Cardiac septum (tissue), 1 donor: ENCODE measurements at places on chromosomes 2 and 18. TPM values are rescaled to one million over a fixed set of nuclear protein-coding genes. Genes with fewer than 3 reads are reported as not detected.

DNA sequence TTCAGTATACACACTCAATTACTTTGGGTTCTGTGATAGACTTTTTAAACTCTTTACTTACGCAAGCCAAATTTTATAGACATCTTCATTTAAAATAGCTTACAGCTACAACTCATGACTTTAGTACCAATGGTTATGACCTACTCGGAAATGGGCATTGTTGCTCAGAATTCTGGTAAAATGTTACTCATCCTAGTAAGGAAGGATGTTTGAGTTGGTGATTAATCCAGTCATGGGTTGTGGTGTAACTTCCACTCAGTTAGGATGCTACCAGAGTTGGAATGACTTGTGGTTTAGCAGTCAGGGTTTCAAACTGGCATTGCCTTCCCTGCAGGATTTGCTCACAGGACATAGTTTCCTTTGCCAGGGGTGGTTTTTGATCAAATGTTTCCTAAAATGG, 7.4 kb upstream of the NPC1 start:
- no peak for DNase-seq

- no peak for DNase-seq
These were observed 128.5 kb downstream of the RAPGEF4 start for GRCh38 chr2:172864182-172864581.

DNA sequence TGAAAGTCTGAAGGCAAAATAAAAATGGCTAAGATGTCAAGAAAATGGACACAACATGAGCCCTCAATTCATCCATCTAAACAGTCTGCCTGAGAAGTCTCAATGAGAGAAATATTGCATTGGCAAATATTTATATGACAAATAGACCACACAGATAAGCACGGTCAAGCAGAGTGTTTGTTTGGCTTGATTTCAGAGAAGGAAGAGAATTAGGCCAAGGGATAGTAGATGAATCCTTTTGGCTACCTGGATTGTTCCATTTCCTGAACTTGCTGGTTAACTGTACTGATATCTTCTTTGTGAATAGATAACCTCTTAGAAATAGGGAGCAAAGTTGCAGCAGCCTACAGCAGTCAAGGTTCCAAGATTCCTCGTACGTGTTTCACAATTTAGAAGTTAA, 129.6 kb downstream of the RBMS1 start:
- DNase-seq, result no peak

- DNase-seq, result peak; percentile 79
These were observed 15.0 kb upstream of the CTAGE1 start for GRCh38 chr18:22432657-22433137.

GRCh38 chr2:869894-870293, 80.8 kb upstream of the SNTG2 start:
- no peak for DNase-seq

- DNase-seq, result no peak
These were observed 258.5 kb downstream of the TWIST2 start for GRCh38 chr2:239106314-239106908.

NEURL3 gene
- not detected for total RNA-seq

UBXN4 gene
- 65.6 TPM for total RNA-seq

ANO7 gene
- total RNA-seq, result 3.4 TPM
